ENCODE measurements at places on chromosomes 13 and 19.
A peak's percentile ranks its signal among the peaks of the same experiment; 100 is the strongest.

- no peak for DNase-seq
These were observed 180.2 kb upstream of the TSC22D1 start for GRCh38 chr13:44756276-44756810.

GRCh38 chr13:37059848-37060192 is 332 bp upstream of the SUPT20H start:
- no peak for DNase-seq

DNA sequence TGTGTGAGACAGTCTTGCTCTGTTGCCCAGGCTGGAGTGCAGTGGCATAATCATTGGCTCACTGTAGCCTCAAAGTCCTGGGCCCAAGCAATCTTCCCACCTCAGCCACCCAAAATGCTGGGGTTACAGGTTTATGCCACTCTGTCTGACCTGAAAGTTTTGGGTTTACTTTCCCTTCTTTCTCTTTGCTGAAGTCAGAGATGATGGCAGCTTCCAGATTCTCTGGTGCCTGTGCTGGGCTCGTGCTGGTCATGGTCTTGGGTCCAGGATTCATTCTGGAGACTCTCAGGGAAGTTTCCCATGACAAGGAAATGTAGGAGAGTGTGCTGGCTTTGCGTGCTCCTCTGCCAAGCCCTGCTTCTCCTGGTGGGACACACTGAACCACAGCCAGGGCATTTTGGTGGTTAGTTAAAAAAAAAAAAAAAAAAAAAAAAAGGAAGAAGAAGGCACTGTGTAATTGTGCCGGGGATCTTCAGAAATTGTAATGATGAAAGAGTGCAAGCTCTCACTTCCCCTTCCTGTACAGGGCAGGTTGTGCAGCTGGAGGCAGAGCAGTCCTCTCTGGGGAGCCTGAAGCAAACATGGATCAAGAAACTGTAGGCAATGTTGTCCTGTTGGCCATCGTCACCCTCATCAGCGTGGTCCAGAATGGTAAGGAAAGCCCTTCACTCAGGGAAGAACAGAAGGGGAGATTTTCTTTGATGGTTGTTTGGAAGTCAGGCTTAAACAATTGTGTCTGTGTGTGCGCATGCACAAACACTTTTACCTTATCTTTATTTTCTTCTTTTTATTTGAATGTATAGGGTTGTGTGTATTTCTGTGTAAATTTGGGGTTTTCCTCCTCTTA is at the start of gene ALOX5AP:
Gene ALOX5AP (plus strand): TSS at position 519 of the 847 bp plus-strand sequence. CDS start 63 bp downstream, at position 582.
- no peak for DNase-seq

DNA sequence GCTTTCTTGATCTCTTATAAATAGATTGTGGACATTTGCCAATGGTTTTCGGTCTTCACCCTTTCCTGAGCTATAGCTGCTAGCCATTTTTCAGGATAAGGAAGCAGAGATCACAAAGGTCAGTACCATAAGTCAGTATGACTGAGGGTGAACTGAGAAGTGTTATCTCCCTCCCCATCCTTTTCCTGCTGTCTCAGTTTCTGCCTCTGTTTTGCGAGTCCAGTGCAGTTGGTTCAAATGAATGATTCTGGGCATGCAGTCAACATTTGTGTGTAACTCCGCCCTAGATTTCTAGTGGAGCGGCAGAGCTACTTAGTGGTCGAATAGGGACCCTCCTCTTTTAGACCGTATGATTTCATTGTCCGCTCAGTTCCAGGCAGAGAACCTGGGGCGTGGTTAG is 460.8 kb upstream of the ARGLU1 start:
- DNase-seq: no peak

GRCh38 chr13:77810430-77810829 is 108.2 kb downstream of the EDNRB start:
- DNase-seq: no peak

GRCh38 chr13:38965281-38965680 is 25.4 kb downstream of the STOML3 start:
- DNase-seq: no peak

GRCh38 chr19:6413721-6414643 is 10.6 kb downstream of the KHSRP start:
- DNase-seq: no peak

- DNase-seq: no peak
These were observed 3.1 kb downstream of the ZNF428 start for GRCh38 chr19:43616306-43616705.

DNA sequence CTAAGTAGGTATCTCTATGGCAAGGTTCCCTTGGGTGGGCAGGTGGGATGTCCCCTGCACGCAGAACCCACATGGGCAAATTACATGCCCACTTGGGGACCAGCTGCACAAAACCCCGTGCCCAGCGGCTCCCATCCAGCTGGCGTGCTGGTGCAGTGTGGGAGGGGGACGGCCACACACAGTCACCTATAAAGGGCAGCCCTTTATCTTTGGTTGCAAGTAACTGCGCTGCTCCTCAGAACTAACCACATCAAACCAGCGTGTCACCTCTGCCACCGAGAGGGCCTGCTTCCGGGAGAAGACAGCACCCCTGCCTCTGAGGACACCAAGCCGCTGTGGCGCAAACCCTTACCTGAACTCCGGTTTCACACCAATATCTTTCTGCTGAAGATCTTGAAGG is 32.2 kb downstream of the ANKRD27 start:
- peak; percentile 66 for DNase-seq

- no peak for DNase-seq
These were observed 5.0 kb upstream of the C13orf46 start for GRCh38 chr13:113978741-113979481.

DNA sequence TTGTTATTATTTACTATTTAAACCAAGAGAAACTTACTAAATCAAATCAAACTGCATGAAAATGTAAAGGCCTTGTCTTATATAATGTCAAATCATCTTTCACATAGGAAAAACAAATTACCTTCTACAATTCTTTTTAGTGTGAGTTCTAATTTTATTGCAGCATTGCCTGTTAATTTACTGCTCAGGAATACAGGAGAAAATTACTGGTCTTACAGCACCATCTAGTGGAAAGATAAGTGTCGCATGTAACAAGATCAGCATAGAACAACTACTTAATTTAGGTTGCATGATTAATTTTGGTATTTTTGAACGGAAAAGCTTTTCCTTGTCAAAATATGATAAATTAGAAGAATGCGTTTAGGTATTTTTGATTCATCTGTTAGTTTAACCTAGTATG is 502.7 kb downstream of the UQCRFS1 start:
- no peak for DNase-seq

DNA sequence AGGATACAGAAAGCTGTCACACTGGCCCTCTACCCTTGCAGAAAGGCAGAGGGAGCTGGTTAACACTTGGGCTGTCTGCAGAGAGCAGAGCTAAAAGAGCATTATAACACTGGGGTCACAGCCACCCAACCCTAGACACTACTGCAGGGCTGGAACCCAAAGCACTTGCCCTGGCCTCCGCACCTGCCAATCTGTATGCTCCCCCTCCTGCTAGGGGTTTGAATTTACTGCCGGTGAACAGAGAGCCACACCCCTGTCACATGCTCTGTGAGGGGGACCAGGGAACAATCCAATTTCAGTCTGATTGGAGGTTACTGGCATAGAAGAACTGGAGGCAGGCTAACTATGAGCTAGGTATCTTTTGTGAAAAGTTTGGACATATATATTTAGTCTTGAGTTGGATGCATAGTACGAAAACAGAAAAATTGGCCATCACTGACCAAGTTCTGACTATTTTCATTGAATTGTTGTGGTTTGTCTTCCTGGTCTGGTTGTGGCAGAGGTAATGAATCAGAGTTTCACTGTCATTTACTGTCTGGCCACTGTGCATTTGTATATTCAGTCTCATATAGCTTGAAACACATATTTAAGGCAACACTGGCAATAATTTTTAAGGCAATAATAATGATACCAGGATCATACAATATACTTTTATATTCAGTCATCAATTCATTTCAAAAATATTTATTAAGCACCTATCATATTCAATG is 504.3 kb upstream of the ATXN8OS start:
- no peak for DNase-seq

DNA sequence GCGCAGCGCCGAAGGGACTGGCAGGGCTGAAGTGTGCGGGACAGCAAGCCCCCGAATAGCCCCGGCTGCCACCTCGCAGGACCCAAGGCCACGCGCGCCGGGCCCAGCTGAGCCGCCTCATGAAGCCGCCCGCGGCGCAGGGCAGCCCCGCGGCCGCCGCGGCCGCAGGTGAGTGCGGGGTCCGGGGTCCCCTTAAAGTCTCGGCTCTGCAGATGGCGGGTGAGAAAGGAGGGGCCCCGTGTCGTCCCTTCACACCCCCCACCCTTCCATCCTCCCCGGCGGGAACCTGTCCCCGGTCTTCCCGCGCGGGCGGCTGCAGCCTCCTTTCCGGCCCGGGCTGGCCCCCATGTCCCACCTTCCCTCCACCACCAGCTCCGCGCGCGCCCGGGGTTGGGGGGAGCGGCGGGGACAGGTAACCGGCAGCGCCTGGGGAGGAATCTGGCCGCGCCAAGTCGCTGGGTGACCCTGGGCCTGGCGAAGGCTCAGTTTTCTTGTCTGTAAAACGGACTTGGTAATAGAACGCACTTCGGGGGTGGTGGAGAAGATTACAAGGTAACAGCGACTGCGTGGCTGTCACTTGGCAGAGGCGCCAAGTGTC is 338 bp downstream of the RGCC start:
- peak; percentile 60 for DNase-seq

DNA sequence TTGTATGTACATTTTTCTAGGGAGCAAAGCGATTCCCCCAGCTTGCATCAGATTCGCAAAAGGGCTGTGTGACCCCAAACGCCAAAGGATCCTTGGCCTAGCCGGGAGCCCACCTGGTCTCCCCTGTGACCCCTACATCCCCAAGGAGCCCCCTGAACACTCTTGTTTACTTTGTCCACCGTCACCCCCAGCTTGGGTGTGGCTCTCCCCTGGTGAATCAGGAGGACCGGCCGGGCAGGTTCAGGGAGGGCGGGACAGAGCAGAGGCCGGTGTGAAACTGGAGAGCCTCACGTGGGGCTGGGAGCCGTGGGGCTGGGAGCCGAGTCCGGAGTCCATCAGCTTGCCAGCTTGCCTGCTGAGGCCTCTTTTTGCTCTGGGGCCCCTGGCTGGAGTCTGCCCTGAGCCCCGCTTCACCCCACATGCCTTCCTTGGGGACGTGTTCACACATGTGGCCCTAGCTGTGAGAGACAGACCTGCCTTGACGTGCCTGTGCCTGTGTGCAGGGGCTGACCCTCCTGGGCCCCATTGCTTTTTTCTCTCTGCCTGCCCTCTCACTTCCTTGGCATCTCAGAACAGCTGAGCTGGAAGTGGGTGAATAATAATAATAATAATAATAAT is 2.0 kb downstream of the ITPKC start:
- DNase-seq: no peak

DNA sequence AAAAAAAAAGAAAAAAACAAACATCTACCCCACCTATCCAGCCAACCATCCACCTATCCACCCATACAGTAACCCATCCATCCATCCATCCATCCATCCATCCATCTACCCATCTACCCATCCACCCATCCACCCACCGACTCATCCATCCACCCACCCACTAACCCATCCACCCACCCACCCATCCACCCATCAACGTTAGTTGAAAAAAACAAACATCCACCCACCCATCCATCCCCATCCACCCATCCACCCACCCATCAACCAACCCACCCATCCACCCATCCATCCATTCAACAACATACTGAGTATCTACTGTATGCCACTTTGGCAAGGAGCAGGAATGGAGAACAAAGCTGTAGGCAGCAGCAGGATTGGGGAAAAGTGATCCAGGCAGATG is 6.1 kb upstream of the AP3D1 start:
- no peak for DNase-seq

DNA sequence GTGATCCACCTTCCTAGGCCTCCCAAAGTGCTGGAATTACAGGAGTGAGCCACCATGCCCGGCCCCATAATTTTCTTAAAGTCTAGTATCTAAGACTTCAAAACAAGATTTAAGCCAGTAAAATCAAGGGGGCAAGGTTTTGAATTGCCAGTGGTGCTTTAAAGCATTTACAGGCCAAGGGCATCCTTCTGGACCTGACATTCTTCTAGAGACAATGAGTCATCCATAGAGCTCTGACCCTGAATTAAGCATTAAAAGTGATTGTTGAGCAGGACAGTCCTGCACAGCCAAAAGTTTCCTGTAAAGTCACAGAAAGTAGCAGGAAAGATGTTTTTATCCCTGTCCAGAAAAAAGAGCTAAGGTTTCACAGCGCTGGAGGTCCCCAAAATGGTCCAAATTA is 50.9 kb upstream of the ATP12A start:
- DNase-seq: no peak

DNA sequence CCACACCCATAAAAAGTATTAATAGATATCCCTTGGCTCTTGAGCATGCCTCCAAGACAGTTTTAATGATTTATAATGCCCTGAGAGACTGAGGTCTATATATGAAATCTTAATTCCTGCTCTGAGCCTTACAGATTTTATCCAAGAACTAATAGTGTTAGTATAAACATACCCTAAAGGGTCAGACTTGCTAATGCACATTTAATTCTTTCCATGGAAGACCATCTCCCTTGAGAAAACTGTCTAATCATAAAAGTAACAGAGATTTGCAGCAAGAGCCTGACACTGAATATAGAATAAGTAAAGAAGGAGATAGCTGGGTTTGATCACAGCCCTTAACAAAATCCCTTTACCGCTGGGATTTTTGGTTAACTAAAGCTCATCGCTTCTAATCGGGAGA is 650.8 kb upstream of the KLF12 start:
- no peak for DNase-seq

DNA sequence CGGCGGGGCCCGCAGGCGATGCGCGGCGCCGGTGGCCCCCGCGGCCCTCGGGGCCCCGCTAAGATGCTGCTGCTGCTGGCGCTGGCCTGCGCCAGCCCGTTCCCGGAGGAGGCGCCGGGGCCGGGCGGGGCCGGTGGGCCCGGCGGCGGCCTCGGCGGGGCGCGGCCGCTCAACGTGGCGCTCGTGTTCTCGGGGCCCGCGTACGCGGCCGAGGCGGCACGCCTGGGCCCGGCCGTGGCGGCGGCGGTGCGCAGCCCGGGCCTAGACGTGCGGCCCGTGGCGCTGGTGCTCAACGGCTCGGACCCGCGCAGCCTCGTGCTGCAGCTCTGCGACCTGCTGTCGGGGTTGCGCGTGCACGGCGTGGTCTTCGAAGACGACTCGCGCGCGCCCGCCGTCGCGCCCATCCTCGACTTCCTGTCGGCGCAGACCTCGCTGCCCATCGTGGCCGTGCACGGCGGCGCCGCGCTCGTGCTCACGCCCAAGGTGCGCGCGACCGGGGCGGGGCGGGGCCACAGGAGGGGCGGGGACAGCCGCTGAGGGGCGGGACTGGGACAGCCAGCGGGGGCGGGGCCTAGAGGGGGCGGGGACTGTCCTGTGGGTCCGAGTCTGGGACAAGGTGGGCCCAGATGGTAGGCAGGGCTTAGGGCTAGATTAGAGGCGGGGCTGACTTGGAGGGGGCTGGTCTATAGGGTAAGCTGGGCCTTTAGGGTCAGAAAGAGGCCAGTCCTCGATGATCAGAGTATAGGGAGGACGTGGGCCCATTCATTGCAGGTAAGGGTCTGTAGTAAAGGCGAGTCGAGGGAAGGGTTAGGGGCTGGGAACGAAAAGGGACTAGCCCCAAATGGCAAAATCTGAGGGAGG is 5.1 kb downstream of the GRIN2D start:
- peak; percentile 82 for DNase-seq
